ENCODE measurements at places on chromosomes 2 and 18. TPM values are rescaled to one million over a fixed set of nuclear protein-coding genes. Genes with fewer than 3 reads are reported as not detected.

GPATCH11 gene
- 6.9 TPM for polyA plus RNA-seq

UGP2 gene
- 293 TPM for polyA plus RNA-seq

- DNase-seq: no peak
These were observed 386.1 kb downstream of the ARHGAP15 start for GRCh38 chr2:143515318-143515717.

DNA sequence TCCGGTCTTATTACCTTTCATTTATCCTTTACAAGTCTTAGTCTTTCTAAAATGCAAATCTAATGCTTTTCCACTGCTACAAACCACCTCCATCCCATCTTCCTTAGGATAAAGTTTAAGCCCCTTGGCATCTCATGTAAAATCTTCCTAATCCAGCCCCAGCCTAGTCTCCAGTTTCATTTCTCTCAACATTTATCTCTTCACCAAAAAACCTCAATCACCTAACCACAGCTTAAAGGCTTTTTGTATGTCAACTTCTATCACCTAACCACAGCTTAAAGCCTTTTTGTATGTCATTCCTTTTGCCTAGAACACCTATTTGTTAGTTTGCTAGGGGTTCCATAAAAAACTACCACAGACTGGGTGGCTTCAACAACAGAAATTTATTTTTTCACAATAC, 4.2 kb downstream of the TRAK2 start:
- no peak for DNase-seq

GRCh38 chr2:216553093-216553478, 54.4 kb downstream of the RPL37A start:
- DNase-seq: no peak
